ENCODE measurements at places on chromosomes 5 and 9.

DNA sequence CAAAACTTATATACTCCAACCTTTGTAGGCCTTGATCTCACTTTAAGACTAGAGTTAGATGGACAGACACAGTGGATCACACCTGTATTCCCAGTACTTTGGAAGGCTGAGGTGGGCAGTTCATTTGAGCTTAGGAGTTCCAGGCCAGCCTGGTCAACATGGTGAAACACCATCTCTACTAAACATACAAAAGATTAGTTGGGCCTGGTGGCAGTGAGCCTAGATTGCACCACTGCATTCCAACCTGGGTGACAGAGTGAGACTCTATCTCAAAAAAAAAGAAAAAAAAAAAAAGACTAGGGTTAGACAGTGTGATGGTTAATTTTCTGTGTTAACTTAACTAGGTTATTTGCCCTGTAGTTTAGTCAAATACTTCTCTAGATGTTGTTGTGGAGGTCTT lies 74.1 kb downstream of the CFAP95 start:
- DNase-seq = no peak

- no peak for DNase-seq
Observed at GRCh38 chr9:132584601-132585560, 2.5 kb downstream of the BARHL1 start.

DNA sequence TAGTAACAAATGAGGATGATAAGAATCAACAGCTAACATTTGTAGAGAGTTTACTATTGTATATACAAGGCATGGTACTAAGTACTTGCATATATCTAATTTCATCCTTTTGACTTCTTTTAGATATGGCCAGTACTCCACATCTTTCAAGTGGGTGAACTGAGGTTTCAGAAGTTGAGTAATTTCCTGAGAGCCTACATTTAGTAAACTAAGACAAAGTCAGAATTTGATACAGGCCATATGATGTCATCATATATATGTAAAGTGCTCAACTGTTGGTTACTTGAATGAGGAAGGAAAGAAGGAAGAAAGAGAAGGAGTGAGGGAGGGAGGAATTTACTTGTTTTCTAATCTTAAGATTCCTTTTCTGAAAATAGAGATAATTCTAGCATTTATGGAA lies 52.8 kb downstream of the GRIA1 start:
- no peak for DNase-seq

DNA sequence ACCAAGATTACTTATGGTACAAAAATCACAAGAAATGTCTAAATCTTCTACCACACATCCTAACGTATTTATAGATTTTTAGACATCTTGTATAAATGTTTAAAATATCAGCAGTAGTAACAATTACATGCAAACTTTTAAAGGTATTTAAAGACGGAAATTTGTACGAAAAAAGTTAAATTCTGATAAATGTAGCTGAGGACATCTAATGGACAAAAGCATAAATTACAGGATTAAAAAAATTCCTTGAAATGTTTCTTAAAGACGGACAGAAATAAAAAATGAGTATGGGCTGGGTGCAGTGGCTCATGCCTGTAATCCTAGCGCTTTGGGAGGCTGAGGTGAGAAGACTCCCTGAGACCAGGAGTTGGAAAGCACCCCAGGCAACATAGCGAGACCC lies 15.8 kb downstream of the ERCC8 start:
- DNase-seq = no peak

- peak; percentile 27 for DNase-seq
Observed at GRCh38 chr5:64292611-64293215, 127.1 kb downstream of the RNF180 start.

DNA sequence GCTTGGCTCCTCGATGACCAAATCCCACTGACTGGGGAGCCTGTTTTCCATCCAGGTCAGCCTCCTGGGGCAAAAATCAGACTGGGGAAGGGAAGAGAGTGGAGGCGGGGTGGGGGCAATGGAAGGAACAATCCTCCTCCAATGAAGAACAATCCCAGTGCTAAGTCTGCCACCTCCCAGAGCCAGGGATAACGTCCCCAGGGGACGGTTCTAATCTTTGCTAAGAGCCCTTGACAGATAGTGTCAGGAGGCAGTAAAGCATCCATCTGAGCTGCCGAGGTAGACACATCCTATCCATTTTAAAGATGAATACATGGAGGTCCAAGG lies 298.5 kb upstream of the MSX2 start:
- no peak for DNase-seq

DNA sequence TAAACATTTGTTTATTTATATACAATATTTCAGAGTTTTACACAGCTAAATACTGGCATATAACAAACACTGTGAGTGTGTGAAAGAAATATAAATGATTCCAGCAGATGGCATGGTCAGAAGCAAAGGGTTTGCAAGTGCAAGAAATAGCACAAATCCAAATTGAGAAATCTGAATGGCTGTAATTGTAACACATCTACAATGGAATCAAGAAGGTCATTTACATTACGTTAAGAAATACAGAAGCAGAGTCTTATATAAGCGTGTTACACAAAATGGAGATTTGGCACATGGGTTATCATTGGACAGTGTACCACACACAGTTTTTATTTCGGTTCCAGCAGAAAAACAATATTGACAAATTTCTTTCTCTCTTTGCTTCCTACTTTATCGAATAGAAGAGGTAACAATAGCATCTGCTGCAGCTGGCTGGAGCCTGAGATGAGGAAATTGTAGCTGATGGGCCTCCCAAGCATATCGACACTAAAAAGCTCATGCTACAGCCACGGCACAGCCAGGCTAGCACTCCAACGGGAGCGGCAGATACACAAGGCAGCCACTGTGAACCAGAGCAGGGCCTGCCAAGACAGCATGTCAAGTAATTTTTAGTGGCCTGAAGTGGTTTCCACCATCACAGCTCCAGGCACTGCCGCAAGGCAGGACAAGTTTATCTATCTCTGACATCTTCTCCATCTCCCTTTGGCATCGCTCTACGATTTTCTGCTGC lies 564.6 kb upstream of the DMAC1 start:
- DNase-seq = no peak

DNA sequence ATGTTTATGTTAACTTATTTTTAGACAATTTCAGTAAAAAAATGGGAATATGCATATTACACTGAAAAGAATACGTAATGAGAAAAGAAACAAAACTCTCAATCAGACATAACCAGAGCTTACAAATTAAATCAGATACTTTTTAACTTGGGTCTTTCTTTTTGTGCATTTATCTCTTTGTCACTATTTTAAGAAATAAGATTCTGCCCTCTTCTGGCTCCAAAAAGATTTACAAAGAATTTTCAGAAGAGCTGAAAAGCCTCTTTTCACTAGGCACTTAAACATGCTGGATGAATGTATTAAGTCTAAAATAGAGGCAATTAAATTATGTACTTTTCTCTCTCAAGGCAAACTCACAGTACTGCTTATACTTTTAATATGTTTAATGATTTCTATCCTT lies 55.5 kb downstream of the CEP120 start:
- no peak for DNase-seq

DNA sequence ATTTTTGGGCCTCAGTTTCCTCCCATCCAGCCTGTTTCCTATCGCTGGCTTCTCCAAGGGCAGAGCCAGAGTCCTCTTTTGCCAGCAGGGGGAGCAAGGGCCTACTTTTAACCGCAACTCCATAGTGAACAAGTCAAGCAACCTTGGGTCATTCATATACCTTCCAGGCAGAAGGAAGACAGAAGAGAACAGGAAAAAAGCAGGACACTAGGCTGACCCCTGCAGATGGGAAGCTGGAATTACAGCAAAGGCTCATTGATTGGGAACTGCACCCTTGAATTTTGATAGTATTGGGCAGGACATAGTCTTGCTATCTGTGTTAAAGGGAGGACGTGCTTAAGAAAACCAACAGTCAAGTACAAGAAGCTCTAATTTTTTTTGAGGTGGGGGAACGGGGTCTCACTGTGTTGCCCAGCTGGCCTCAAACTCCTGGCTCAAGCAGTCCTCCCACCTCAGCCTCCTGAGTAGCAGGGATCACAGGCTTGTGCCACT lies 30.1 kb downstream of the QRFP start:
- DNase-seq = peak; percentile 80

DNA sequence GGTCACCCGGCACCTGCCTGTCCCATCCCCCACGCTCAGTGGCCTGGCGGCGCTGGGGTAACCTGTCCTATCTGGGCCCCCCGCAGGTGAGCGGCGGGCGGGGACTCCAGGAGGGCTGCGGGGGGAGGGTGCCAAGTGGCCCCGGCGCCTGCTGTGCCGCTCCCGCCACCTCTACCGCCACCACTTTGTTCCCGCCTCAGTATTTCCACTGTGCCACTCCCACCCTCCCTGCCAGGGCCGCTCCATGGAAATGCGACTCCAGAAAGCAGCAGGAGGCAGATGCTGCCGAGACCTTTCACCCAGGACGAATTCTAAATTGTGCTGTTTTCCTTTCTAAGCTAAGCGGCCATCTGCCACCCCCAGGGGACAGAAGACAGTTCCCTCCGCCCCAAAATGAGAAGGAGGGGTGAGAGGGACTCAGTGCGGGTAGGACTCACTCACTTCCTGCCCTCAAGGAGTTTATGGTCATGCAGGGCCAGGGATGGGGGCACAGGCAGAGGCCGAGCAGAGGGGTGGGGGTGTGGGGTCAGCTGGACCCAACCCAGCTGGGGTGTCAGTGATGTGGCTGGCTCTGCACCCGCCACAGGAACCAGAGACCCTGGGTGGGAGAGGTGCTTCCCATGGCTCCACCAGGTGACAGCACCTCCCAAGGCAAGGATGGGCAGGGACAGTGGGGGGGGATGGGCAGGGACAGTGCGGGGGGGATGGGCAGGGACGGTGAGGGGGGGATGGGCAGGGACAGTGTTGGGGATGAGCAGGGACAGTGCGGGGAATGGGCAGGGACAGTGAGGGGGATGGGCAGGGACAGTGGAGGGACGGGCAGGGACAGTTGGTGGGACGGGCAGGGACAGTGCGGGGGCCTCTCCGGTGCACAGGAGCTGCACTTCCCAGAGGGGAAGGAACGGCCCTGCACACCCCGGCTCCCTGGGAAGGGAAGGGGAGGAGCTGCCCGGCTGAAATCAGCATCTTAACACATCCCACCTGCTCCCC lies 17.8 kb downstream of the NOTCH1 start:
- no peak for DNase-seq

DNA sequence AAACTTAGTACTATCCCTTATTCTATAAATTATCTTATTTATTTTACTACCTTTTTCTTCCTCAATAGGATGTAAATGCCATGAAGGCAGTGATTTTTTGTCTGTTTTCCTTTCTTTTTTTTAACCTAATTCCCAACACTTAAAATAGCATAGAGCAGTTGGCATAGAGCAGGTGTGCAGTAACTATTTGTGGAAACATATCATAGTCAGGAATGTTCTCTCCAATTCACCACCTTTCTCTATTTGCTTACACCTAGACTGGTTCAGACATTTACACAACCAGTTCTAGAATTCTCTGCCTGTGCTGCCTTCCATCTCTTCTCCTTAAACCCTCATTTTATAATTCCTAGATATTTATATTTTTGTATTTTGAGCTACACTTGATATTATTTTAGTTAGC lies 49.6 kb downstream of the IL31RA start:
- DNase-seq = no peak

- DNase-seq = no peak
Observed at GRCh38 chr5:45604092-45604491, 92.1 kb downstream of the HCN1 start.

GRCh38 chr9:86713970-86714369 lies 233.3 kb downstream of the GAS1 start:
- no peak for DNase-seq

DNA sequence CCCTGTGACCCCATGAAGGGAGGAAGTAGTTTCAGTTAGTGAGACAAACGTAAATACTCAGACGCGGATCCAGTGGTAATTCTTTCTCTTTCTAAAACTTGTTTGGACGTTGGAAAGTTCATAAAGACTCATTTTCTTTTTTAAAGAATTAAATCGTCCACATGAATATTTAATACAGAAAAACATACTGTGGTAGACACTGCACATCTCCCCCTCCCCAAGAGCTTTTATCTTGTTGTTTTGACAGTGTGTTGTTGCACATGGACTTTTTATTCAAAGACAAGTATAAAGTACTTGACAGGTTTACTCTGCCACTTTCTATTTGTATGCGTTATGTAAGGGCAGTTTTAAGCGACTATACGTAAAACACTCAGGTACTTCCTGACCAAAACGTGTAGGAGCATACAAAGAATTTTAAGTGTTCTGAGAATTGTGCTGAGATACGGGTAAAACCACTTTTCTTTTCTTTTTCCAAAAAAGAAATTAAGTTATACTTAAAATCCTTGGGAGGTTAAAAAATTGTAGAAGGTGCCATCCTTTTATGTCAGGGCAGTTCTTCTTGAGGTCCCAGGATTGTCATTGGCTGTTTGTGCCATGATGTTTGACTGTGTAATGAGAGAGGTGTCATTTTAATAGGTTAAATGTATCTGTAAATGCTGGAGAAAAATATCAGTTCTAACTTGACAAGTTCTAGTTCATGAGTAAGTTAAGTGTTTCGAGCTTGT lies 1.3 kb downstream of the NIPBL start:
- no peak for DNase-seq

DNA sequence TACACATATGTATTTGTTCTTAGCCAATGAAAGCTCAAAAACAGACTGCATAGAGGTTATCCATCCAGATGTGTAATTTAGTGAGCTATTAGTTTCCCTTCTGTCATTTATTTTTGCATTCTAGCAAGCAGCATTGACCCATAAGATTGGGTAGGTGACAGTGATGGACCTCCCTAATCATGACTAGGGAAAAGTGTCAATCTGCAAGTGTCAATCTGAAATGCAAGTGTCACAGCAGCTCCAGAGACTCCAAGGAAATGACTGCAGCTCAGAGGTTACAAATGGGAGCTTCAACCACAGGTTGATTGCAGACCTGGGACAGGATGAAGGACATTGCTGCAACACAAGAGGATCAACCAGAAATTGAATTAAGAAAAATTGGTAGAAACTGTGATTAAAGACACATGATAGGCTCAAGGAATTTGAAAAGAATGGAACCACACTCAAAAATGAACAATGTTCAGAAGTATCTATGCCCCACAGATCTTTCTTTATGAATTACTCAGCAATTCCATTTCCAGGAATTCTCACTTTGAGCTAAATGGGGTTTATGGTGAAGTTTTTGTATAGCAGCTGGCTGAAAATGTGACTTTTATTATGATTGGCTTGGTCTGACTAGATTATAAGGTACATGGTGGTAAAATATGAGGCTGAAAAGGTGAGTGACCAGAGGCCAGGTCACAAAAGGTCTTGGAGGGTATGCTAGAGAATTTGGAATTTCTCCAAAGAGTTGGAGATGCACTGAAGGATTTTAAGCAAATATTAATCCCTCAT lies 59.6 kb upstream of the HTR4 start:
- DNase-seq = no peak

Data from astrocyte of the cerebellum (primary cell).